ENCODE measurements at places on chromosomes 5 and 9.
A peak's percentile ranks its signal among the peaks of the same experiment; 100 is the strongest.

DNA sequence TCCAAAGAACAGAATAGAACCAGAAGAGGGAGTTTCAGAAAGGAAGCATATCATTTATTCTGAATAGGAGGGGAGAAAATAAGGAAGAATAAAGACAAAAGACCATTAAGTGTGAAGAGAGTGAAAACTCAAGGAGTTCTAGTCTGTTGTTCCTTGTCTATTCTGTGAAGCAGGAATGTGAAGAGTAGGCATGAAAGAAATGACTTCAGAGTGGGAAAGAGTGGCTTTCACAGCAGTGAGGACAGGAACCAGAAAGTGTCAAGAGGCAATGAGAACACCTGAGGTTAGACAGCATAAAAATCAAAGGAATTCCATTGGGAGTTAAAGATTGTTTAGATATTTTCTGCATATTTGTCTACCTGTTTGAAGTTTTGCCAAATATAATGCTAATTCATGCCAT is 768.8 kb upstream of the GRAMD2B start:
- no peak for DNase-seq

DNA sequence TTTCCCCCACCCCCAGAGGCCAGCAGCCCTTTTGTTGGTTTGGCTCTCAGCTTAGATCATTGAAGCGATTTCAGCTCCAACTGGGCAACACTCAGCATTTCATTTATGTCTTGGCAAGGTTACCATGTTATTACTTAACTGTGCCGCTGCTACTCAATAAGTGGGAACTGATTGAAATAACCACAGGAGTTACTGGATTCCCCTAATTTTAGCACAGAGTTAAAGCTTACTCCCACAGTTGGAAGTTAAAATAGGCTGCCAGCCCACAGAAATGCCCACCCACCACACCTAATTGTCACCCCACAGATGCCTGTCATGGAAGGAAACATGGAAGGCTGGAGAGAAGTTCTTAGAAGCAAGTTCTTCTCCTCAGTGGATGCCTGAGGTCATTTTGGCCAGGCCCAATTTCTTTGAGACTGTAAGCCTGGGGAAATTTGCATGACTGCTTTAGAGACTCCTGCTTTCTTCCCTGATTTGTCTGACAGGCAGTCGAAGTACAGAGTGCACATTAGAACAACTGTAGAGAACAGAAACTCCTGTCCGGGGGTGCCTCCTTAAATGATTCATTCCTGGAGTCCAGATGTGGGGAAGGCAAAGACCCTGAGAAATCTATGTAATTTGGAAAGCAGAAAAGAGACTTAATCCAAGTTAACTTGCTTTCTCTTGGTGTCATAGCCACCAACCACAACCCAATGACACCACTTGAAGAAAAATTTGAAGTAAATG is 370.0 kb downstream of the ZSWIM6 start:
- no peak for DNase-seq

DNA sequence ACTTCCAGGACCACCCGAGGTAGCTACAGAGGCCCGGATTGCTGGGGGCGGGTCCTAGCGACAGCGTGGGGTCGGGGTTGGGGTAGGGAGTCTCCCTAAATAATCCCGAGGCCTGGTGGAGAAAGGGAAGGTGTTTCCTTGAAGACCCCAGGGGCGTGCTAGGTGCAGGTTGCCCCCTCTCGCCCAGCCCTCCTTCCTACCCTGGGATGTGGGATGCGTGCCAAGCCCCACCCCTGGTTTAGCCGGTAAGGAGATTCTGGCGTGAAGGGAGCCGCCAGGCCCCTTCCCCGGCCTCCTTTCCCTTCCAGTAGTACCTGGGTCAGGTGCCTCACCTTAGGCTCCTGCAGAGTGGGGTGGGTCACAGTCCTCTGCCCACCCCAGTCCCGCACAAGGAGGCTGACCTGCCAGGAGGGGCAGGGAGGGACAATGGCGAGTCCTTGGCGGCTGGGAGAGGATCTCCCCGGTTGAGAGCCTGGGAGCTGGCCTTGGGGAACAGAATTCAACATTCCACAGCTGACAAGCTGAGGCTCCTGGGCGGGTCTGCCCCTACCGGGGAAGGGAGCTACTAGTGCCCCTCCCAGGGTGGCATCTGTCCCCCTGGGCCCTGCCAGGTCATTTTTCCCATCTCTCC is 674 bp downstream of the TSPAN17 start:
- DNase-seq: no peak

- DNase-seq: no peak
Measured at GRCh38 chr9:114696814-114697544, 15.0 kb upstream of the TEX48 start.

- DNase-seq: no peak
Measured at GRCh38 chr5:95778713-95779436, 43.7 kb downstream of the GLRX start.

GRCh38 chr5:130323804-130324454 is 419.7 kb downstream of the CHSY3 start:
- DNase-seq: no peak

GRCh38 chr9:127923771-127924170 is 6.8 kb downstream of the PIP5KL1 start:
- DNase-seq: no peak

DNA sequence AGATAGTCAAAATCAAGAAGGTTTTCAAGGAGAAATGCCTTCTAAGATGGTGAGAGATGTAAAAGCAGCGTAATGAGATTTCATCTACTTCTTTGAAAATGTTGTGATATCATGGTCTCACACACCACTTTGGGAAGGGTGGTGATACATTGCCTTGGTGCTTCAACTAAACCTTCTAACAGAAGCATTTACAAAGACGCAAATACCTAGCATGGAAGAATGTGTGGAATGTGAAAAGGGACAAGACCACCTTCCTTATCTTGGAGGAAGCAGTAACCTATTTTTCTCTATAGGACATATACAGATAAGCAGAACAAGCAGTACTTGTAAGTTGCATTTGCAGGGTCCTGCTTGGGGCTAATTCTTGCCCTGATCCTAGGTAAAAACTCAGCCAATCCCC is 38.8 kb downstream of the PCA3 start:
- DNase-seq: no peak

- DNase-seq: no peak
Measured at GRCh38 chr9:99005651-99006050, 61.9 kb downstream of the COL15A1 start.

DNA sequence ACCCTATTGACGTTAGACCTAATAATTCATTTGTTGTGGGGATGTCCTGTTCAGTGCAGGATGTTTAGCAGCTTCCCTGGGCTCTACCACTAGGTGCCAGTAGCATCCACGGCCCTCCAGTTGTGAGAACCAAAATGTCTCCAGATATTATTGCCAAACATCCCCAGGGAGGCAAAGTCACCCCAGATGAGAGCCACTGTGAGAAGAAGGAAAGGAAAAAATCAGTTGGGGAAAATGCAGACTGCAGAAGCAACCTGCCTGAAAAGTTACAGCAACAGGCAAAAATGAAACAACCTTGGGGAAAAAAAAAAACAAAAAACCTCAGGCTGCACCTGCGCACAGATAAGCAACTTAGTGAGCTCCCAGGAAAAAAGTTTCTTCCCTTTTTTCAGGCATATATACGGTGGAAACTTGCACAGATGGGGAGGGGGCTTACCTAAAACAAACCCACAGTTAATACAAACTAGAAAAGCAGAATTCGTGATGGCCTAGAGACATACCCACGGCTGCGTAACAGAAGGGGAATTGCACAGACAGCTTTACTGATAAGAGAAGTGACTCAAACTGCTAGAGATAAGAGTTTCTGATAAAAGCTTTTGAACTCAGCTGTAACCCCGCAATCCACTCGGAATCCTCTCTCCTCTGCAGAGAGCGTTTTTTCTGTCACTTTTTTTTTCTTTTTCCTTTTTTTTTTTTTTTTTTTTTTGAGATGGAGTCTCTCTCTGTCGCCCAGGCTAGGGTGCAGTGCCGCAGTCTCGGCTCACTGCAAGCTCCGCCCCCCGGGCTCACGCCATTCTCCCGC is 29.8 kb upstream of the FBP1 start:
- no peak for DNase-seq

GRCh38 chr5:96794757-96795156 is 13.0 kb downstream of the ERAP1 start:
- peak; percentile 36 for DNase-seq

DNA sequence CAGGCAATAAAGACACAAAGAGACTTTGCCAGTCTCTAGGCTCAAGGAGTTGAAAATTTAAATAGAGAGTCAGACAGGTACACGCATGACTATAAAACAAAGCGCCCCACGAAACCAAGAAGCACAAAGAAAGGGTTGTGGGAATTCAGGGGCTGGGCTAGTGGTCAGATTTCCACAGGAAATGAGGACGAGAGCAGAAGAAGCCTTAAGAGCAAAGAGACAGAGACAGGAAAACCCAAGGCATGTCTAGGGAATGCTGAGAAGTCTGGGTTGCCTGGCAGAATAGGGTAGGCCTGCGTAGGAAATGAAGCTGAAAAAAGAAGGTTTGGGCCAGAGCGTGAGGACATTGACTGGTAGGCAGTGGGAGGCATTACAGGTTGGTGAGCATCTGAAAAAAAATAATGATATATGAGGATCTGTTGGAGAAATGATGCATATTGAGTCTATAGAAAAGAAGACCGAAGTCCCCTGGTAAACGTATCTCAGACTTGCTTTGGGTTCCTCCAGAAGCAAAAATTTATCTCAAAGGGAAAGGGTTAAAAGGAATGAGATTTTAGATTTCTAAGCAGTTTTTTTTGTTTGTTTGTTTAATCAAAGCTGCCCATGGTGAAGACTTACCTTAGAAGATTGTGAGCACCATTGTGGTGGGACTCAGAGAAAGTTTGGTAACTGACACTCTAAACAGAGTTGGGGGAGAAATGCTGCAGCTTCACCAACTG is 51.8 kb downstream of the SLC1A3 start:
- no peak for DNase-seq

GRCh38 chr5:166709691-166710090 is 1581.8 kb upstream of the WWC1 start:
- DNase-seq: no peak

DNA sequence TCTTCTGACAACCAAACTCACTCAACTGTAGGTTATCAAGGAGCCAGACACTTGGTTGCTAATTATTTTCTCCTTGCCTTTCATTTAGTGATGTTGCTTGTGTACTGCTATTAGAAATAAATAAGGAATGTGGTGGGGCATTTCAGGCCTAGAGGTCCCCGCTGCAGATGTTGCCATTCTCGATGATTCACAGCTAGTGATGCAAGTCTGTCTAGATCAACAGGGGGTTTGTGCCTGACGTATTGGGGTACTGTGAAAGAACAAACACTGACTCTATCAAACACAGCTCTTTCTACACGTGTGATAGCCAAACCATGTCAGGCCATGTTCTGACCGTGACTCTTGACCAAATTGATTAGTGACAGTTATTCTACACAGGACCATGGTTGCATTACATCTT is 144.7 kb downstream of the OSTF1 start:
- no peak for DNase-seq

- no peak for DNase-seq
Measured at GRCh38 chr9:75803130-75803529, 87.3 kb upstream of the PCSK5 start.

DNA sequence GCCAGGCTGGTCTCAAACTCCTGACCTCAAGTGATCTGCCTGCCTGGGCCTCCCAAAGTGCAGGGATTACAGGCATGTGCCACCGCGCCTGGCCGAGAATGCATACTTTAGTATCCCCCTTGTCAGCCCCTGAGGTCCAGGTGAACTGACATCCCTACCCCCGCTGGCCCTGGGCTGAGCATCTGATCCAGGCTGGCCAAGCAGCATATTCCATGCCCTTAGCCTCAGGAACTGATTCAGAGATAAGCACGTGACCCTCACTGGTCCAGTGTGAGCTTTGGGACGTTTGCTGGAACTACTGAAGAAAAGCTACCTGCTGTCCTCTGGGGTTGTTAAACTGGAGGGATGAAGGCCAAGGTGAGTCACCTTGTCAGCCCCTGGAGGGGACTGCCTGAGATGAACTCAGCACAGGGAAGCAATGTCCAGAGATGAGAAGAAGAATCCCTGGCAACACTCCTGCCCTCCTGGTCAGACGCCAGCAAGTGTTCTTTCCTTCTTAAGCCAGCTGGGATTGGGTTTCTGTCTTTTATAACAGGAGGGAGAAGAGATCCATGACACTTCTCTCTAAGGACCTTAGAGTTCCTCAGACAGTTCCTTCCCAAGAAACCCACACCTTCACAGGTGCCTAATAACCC is 59.1 kb upstream of the FBXW11 start:
- no peak for DNase-seq

DNA sequence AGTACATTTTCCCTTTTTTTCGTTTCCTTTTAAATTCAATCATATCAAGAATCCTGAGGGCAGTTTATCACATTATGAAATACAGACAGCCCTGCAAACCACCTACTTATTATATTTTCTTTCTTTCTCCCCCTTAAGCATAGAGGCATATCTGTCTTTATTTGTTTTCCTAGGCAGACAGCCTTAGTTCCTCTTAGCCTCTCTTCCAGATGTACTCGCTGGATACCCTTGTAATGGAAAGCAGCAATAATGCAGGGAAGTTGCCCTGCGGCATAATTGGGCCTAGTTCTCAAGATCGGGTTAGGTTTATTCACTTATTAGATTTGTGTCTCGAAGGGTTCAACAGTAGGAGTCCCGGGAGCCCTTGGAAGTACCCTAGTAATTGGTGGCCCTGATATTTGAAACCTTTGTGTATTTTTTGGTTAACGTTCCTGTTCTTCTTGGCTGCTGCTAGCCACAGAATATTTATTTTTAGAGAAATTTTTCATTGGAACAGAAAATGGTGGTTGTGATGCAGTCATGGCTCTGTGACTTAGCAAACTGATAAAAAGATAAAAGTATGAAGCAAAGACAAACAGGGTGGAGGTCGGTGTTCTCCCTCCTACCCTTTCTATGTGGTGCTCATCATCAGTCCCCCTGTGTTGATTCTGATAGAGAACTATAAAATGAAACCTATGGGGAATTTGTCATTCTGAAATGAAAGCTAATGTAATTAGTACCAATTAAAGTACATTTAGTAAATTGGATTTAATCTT is 6.4 kb downstream of the TLE4 start:
- no peak for DNase-seq

- no peak for DNase-seq
Measured at GRCh38 chr5:141521244-141521781, 32.4 kb downstream of the PCDHGC5 start.

GRCh38 chr5:33824516-33825195 is 67.1 kb downstream of the ADAMTS12 start:
- DNase-seq: no peak

DNA sequence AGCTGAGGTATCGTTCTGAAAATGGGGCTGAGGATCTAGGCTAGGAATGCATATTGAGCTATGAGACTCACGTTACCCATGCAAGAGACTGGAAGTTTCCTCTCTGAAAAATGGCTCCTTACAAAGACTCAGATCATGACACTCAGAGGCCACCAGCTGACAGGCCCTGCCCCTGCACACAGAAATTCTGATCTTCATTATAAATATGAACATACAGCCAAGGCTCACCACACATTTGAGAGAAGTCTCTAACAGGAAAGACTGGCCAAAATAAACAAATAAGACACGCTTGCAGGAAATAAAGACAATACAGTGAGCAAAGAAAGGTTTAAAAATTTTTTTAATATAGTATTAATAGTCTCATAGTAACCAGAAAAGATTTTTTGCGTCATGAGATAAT is 365.9 kb downstream of the NFIB start:
- DNase-seq: no peak

GRCh38 chr5:150895431-150896428 is 9.1 kb downstream of the ZNF300 start:
- DNase-seq: no peak

- DNase-seq: no peak
Measured at GRCh38 chr5:155211764-155212163, 198.2 kb downstream of the KIF4B start.

GRCh38 chr9:18473652-18474279 is at the start of gene ADAMTSL1:
Gene ADAMTSL1, plus strand, starts transcription at chr9:18474153. Its CDS starts 80 bp downstream, at chr9:18474233.
- DNase-seq: no peak

GRCh38 chr9:19481971-19482404 is 73.2 kb downstream of the ACER2 start:
- no peak for DNase-seq
